ENCODE measurements at places on chromosomes 6 and 20.

GRCh38 chr20:19431906-19432305 is 219.5 kb downstream of the SLC24A3 start:
- DNase-seq: no peak

DNA sequence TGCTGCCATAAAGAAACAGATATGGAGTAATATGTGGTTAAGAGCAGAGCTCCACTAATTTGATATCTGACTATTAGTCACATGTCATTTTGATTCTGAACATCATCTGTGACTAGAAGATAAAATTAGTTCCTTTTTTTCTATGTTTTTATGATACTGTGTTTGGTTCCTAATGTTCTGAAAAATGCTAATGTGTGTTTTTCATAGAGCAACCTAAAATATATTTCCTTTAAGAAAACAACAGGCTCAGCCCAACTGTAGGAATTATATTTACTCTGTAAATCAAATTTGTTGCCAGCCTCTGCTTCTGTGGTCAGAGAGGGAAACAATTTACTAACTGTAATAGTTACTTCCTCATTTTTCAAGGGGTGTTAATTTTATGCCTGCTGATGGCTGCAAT is 33.3 kb upstream of the TXLNB start:
- no peak for DNase-seq

DNA sequence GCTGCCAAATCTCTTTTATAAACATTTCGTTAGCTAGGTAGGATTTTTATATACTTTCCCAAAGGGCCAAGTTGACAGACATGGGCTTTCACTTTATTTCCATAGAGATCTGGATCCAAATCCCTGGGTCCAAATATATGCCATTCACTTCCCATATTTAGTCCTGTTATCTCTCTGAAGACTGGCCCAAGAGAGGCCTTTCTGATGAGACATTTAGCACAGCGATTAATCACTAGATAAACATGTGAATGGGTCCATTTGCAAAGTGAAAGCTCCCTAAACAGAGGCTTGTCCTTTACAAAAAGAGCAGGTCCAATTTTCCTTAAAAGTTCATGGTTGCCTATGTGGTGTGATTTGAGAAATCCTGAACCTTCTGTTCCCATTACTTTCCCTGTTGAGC is 132.6 kb downstream of the TRMT11 start:
- DNase-seq: no peak

GRCh38 chr6:19325335-19325789 is 511.8 kb upstream of the ID4 start:
- DNase-seq: no peak

GRCh38 chr6:10854922-10855632 is 16.7 kb upstream of the MAK start:
- no peak for DNase-seq

DNA sequence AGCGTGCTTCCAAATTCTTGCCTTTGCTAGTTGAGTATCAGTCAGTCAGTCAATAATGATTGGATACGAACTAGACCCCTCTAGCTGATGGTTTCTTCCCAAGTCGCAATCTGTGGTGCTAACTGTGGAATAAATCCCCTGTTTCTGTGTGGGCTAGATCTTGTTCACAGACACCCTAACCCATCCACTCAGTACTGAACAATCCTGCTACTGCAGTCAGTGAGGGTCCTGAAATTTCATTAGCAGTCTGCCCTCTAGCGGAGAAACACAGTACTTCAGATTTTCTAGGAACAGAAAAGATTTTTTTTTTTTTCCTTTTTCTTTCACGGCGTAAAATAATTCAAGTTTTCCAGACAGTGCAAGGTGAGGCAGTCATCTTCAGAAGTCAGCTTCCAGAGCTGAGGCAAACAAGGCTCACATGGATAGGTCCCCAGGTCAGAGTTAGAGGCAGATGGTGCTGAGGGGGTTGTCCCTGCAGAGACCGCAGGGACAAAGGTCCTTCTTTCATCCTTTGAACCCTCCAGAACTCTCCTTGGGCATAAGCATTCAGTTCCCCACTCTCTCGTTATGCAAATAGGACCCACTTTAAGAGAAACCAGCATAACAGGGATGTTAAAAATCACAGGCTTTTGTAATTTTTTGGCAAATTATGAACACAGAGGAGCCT is 119.6 kb downstream of the SCML4 start:
- DNase-seq: peak; percentile 55

DNA sequence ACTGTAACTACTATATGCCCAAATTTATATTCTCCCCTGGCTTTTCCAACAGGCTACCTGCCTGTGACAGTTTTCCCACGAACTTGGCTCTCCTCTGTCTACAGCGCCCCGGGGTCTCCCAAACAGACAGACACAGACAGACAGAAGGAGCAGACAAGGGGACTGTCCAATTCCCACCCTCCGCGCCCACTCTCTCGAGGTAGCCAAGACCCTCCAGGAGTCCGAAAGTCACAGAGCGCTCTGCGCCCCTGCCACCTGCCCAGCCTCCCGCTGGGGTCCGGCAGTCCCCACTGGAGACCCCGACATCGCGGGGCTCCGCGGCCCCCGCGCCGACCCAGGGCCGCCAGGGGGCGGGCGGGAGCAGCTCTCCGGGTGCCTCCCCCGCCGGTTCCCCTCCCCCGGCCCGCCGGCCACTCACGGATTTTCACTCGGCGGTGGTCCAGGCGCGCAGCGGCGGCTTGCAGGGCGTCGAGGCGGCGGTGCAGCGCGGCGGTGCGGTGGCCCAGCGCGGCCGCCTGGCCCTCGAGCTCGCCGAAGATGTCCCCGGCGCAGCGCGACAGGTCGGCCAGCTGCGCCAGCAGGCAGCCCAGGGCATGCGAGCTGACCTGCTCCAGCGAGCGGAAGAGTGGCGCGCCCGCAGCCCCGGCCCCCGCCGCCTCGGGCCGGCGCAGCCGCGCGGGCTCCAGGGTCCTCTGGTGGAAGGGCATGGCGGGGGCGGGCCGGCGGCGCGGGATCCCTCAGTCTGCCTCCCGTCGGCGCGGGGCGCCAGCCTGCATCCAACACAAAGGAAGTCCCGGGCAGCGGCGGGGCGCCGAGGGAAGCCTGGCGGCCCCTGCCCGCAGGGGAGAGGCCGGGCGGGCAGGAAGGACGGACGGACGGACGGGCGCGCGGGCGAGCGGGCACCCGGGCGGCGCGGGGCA is 81.3 kb upstream of the CCDC28A start:
- DNase-seq: peak; percentile 96

- no peak for DNase-seq
Measured at GRCh38 chr6:134049176-134049575, 3.2 kb downstream of the SLC2A12 start.

DNA sequence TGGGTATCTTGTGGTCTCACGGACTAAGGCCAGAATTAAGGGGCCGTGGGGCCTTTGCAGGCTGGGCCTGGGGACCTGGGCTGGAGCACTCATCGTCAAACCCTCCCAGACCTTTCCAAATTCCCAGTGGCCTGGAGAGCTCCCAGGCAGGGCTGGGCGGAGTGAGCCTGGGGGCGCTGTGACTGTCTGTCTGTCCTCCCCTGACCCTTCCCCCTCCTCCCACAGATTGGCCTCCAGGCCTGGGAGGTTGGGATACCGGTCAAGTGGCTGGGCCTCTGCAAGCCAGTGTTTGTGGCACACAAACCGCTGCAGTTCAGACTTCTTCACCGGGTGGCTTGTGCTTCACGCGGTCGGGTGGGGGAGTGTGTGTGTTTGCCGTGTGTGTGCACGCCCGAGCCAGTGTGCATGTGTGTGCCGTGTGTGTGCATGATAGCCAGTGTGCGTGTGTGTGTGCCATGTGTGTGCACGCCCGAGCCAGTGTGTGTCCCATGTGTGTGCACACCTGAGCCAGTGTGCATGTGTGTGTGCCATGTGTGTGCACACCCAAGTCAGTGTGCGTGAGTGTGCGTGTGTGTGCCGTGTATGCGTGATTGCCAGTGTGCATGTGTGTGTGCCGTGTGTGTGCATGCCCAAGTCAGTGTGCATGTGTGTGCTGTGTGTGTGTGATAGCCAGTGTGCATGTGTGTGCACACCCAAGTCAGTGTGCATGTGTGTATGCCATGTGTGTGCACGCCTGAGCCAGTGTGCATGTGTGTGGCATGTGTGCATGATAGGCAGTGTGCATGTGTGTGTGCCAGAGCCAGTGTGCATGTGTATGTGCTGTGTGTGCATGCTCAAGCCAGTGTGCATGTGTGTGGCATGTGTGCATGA is 6.3 kb downstream of the RBBP8NL start:
- no peak for DNase-seq

- DNase-seq: no peak
Measured at GRCh38 chr6:112931832-112932231, 584.7 kb downstream of the RFPL4B start.

DNA sequence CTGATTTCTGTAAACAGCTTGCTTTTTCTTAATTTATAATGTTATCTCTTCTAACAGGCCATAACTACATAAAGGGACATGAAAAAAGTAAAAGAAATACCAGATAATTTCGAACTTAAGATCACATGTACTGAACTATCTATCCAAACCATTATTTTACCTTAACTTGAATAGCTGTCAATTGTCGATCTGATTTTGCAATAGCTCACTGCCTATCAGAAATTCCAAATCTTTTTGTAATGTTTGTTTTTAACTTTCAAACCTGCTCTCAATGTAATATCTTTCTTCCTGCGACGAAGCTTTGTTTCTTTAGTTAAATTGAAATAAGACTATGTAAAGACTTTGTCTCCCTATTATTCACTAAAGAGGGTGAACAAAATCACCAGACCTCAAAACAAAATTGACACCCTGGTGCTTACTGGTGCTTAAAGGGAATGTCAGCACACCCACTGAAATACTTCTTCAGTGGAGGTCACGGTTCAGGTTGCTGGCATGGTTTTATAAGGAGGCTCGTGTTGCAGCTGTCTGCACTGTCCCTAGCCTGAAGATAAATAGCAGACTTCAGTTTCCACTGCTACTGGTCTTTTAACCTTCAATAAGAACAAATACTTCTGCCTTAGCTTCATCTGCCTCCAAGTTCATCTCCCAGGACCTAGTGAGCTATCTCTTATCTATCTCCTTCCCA is 117.5 kb upstream of the QKI start:
- DNase-seq: no peak

Measured in HuH-7 (cell line).